T-helper 22 cell (primary cell): ENCODE measurements at places on chromosomes 16 and 17.

DNA sequence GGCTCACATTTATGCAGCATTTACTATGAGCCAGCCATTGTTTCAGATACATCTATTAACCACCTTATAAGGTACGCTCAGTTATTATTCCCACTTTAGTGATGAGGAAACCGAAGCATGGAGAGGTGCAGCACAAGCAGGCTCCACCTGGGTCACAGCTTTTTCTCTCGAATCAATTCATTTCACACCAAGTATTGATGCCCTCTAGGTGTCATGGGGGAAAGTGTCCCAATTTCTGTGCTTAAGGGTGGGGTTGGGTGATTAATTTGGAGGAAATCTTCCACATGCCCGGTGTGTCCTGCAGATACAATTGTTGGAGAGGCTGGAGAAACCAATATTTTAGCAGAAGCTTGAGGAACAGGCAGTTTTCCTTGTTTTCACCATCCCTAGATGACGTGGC lies 62.7 kb upstream of the DNAJA2 start:
- no peak for DNase-seq

GRCh38 chr17:75338335-75338734 lies 49.1 kb upstream of the SLC25A19 start:
- DNase-seq: no peak

- DNase-seq: no peak
These were observed 21.0 kb downstream of the TSPOAP1 start for GRCh38 chr17:58307468-58308172.

- DNase-seq: no peak
These were observed 50.3 kb upstream of the TOX3 start for GRCh38 chr16:52597073-52597771.
